ENCODE measurements at places on chromosomes 7 and 10.

DNA sequence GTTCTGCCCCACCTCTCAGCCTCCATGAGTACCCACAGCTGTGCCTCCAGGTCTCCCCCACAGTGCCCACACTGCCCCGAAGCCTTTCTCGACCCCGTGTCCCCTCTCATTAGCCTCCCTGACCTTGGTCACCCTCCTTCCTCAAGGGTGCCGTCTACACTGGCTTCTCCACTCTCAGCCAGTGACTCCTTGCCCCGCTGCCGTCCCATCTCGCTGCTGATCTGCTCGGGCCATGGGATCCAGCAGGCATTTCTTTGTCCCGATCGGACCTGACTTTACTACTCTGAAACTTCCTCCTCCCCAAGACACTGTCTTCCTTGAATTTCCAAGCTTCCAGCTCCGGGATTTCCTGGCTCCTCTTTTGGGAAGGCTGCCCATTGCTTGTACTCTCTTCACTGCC is 31.3 kb downstream of the FKBP6 start:
- DNase-seq = no peak

GRCh38 chr7:25951414-25952260 is 200.4 kb upstream of the NFE2L3 start:
- DNase-seq = peak; percentile 91

DNA sequence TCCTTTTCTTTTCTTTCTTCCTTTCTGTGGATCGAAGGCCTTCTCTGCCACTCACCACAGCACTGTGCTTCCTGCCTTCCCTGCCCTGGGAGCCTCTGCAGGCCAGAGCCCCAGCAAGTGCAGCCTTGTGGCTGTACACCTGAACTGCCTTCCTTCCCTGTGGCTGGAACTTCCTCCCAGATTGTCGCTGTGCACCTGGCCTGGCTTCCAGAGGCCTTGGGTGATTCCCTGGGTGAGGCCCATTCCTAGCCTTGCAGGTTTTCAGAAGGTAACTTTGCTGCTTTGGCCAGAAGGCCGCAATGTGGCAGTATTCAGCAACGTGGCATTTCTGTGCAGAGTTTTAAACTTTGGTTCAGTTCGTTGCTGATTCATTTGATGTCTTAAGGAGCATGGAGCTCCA is 50.1 kb upstream of the RASGEF1A start:
- no peak for DNase-seq

DNA sequence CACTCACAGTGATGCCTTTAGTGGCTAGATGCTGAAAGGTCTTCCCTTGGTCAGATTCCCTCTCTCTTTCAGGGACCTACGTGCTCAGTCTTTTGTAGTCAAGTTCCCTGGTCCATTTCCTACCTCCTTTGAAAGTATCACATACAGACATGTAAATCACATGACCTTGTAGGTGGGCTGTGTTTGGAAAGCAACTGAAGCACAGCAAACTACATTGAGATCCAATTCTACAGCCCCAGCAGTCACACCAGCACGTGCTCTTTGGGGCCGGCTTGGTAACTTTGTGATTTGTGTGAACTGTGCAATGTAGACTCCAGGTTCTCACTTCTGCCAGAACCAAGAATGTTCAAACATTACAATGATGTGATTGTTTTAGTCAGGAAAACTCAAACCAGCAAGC is 89.7 kb upstream of the PLPP4 start:
- no peak for DNase-seq

DNA sequence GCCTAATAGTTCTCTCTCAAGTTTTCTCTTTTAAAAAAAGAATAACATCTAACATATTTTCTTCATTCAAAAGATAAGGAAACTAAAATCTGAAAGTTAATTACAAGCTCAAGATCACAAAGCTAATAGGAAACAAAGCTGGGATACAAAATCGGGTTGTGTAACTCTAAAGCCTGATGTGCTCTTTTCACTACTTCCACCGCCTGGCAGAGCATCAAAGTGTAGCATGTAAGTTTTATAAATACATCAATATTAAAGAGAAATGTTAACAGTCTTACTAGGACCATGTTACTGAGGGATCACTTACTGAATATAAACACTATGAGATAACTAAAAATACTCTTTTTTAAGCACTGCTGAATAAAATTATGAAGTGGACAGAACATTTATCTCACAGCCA is 97.2 kb downstream of the KMT2C start:
- no peak for DNase-seq

GRCh38 chr10:51733057-51733456 is 33.7 kb upstream of the CSTF2T start:
- no peak for DNase-seq

DNA sequence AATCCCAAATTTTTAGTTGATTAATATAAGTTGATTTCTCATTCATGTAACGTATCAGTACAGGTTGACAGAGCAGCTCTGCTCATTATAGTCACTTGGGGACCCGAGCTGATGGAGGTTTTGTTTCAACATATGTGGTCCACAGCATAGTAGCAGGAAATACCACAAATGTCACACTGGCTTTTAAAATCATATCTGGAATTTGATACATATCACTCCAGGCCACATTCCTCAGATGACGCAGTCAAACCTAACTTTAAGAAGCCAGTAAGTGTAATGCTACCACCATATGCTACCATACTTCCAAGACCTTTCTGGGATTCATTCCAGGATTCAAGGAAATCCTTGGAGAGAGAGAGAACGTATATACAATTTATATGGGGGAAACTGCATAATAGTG is 156.3 kb downstream of the PHF14 start:
- no peak for DNase-seq

DNA sequence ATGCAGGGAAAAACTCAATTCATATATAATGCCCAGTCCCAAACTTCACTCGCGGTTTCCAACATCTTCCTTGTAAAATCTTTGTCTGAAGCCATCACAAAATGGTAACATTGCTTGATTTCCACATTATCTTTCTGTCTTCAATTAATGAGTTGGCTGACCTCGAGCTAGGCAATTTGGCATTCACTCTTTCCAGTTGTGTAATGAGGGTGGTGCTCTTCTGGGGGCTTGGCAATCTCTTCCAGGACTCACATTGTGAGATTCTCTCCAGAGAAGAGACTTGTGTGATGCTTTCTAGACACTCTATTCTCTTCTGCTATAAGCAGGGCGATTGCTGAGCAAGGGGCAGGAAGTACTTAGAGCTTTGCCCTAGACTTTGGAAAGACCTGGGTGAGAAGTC is 179.5 kb downstream of the JCAD start:
- DNase-seq = no peak

DNA sequence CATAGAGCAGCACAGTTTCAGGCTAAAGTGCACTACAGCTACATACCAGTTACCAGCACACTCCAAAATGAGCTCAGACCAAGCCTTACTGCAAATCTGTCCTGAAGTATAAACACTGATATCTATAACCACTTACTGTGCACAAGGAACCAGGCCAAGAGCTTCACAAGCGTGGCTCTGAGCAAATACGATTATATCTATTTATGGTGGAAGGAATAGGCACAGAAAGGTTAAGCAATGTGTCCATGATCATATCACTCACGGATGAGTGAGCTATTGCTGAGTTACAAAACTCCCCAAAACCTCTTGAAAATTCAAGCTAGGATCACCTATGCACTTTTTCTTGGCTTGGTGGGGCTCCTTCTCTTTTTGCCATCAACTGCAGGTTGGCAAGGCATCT is 84.9 kb downstream of the GPAM start:
- no peak for DNase-seq

GRCh38 chr7:43337191-43337590 is 224.7 kb downstream of the HECW1 start:
- no peak for DNase-seq

- DNase-seq = no peak
Observed at GRCh38 chr7:26153823-26154783, 2.1 kb downstream of the NFE2L3 start.

GRCh38 chr10:63712717-63713115 is 191.5 kb downstream of the REEP3 start:
- DNase-seq = no peak

GRCh38 chr10:63374991-63375390 is 90.8 kb downstream of the JMJD1C start:
- DNase-seq = no peak

DNA sequence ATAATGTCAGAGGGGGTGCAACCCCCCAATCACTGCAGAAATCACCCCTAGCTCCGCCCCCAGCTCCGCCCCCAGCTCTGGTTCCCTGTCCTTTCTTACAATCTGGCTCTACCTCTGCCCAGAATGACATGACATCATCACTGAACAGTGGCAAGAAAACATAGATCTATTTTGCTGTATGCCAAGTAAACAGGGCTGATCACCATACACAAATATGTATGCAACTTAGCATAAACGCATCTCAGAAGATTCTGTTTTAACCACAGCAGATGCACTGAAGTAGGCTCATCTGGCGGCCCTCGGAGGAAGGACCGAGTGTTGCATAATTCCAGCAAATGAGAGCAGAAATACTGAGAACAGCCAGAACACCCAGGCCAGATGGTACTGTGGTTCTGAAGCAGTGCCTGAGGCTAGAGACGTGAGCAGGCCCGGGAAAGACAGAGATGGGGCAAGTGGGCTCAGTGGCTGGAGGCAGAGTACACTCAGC is 293.3 kb upstream of the KLF14 start:
- no peak for DNase-seq

GRCh38 chr10:87752566-87752965 is 65.5 kb downstream of the ATAD1 start:
- DNase-seq = no peak

DNA sequence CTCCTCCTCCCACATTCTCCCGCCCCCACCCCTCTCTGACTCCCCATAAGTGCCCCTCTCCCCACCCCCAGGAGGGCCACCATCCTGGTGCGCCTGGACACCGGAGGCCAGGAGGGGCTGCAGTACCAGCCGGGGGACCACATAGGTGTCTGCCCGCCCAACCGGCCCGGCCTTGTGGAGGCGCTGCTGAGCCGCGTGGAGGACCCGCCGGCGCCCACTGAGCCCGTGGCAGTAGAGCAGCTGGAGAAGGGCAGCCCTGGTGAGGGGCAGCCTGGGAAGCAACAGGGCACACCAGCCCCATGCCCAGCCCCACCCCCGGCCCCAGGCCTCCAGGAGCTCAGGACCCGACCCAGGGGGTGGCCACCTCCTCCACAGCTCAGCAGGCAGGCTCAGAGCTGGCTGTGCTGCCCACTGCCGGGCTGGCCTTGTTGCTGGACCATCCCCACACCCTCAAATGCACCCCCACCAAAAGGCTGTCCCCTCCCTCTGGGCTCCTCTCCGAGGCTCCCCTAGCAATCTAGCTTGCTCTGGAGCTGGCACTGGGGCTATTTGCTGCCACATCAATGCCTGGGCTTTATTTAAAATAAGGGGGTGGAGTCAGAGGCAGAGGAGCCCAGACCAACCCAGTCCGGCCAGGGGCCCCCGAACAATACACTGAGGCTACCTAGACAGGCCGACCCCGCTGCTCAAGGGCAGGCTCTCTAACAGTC is 14.8 kb downstream of the ATG9B start:
- no peak for DNase-seq

DNA sequence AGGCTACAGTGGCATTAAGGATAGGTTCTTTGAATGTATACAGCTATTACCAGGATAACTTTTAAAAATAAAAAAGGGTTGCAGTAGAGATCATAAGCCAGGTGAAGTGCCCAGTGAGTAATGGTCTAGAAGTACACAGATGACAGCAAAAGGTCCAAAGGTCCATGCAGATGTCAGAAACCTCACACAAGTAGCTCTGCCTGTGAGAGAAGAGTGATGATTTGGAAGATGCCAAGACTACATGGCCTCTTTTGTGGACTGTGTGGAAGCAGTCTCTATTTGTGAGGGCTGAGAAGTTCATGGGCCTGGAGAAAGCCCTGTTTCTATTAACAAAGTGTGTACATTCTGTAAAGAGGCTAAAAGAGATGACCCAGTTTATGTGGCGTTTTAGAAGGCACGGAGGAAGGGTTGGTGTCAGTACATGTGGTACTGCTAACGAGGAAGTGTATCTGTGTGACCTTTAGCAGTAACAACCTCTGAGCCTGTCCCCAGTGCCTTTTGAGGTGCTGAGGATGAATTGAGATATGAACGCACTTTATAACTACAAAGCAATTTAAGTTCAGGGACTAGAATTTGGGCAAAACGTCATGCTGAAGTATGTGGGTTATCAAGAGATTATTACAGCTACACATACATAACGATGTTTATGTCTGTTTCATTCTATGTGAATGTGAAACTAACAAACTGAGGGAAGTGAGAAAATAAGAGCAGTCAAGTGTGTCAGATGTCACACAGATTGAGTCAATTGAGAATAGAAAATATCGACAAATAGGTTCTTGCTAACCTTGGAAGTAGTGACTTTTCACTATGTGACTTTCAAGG is 7.6 kb downstream of the CYCS start:
- no peak for DNase-seq

DNA sequence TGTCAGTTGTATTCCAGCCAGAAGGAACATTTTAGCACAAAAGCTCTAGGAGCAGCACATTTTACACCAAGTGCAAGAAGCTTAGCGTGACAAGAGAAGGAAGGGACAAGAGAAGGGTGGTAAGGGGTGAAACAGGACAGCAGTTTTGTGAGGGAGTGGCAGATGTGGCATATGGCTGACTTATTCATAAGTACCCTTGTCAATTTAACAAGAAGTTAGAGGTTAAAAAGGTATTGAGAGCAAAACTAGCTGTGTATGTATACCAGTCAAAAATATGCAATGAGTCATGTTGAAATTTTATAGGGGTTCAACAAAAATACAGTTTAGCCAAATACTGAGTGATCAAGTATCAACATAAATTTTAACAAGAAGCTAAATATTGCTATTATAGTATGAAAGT is 561.5 kb upstream of the POT1 start:
- no peak for DNase-seq

- DNase-seq = no peak
Observed at GRCh38 chr7:8380130-8380529, 53.3 kb upstream of the NXPH1 start.

DNA sequence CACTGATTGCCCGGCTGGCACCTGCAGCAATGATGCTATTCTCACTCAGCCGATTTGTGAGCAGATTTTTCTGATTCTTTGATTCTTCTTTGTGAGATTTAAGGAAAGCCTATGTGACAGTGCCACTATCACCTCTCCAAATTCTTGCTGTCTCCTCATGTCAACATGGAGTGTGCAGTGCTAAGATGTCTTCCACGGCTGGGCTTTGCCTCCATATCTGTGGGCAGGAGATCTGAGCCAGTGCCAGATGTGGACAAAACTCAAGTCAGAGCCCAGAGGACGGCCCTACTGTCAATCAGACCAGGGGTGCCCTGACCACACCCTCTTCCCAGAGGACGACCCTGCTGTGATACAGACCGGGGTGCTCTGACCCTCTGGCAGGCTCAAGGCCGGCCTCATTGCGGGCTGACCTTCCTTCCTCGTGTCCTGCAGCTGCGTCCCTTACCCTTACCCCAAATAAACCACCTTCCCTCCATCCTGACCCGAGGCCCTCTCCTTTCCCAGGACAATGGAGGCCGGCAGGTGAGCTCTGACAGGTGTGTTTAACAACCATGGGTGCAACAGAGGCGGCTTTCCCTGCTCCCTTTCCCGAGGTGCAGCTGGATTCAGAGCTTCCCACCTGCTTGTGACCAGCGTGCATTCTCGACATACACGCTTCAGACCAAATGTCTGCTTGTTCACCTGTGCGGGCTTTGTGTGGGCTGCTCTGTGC is 221.4 kb downstream of the ADARB2 start:
- DNase-seq = no peak

- peak; percentile 46 for DNase-seq
Observed at GRCh38 chr10:29735628-29736365, 101.0 kb upstream of the SVIL start.

GRCh38 chr10:79024720-79025198 is 44.0 kb upstream of the ZMIZ1 start:
- no peak for DNase-seq
